Smooth muscle cell of trachea (primary cell): ENCODE measurements at places on chromosomes 11 and 22. TPM values are rescaled to one million over a fixed set of nuclear protein-coding genes. Genes with fewer than 3 reads are reported as not detected.

The CHRNA10 gene
- 0.29 and 0.50 TPM in 2 replicates for total RNA-seq

The CCDC81 gene
- 1.0 TPM in 1 of 2 replicates, not detected in the other for total RNA-seq

The MUC5AC gene
- not detected in 2 replicates for total RNA-seq

The CECR2 gene
- total RNA-seq: not detected in 2 replicates

The TRIM6 gene
- total RNA-seq: 3.3 and 9.7 TPM in 2 replicates

The ASCL2 gene
- total RNA-seq: not detected in 2 replicates

The OR51E1 gene
- total RNA-seq: not detected in 2 replicates

The AAMDC gene
- total RNA-seq: 18.9 and 38.3 TPM in 2 replicates

The HEPN1 gene
- total RNA-seq: not detected in 2 replicates

The SLC22A25 gene
- total RNA-seq: not detected in 2 replicates

The SLC22A9 gene
- total RNA-seq: not detected in 2 replicates

The SYT9 gene
- not detected in 2 replicates for total RNA-seq

The IFTAP gene
- total RNA-seq: 33.7 and 46.5 TPM in 2 replicates

The RBMXL2 gene
- total RNA-seq: not detected in 2 replicates
